ENCODE measurements at places on chromosomes 12 and 14.

DNA sequence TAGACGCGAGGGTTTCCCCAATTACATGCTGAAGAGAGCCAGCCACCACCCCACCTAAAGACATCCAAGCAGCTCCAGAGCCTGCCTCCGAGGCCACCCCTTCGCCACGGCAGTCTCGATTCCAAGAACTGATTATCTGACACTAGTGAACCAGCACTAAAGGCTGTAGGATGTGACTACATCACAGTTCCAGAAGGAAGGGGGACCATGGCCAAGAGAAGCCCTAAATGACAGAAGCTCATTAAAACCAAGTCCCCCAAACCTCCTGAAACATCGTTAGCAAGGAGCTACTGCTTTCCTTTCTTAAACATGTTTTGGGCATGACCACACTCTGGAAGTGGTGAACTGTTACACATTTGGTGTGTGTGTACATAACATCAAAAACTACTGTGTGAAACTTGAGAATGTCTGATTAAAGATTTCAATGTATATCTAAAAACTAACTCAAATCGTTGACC lies 88.2 kb downstream of the DUSP16 start:
- DNase-seq = no peak

DNA sequence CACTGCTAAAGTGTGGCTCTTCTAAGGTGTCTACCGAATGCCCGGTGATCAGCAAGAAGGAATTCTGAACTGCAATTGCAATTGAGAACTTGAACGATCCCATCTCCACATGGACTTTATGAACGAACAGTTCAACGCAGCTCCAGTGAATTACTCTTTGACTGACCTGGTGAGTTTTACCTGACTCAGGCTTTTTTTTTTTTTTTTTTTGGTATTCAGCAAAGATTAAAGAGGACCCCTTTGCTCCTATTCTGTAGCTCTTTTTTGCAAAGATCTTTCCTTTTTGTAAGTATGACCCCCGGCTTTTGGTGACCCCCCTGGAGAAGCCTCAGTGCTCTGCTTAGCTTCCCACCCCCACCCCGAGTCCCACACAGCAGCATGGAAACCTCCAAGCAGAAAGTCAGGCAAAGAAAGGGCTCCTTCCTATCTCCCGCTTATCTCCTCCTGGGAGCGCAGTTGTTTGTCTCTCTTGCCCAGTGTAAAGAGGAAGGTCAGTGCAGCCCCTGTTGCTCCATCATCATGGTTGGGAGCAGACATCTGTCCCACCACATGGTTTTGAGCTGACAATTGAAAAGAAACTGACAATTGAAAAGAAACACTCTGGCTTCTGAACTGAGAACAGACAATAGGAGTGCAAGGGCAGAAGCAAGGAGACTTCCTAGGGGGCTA lies 72.1 kb upstream of the DIO3 start:
- DNase-seq = no peak

GRCh38 chr14:22800346-22800745 lies 14.9 kb downstream of the SLC7A7 start:
- no peak for DNase-seq

- DNase-seq = no peak
Measured at GRCh38 chr12:46298261-46298660, 29.4 kb upstream of the SLC38A1 start.

DNA sequence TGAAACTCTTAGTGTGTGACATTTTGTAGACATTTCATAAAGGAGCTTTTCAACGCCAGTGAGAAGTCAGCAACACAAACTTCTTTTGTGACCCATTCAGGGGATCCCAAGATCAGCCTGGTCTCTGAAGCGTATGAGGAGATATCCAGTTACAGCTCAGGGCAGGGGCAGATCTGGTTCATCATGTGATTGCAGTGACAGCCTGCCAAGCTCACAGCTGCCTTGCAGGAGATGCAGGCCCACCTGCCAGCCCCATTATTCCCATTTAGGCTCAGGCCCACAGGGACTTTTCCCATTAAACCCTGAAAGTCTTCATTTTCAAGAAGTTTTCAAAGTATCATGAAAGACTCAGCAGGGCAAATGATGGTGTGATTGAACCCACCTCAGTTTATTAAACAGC lies 38.3 kb downstream of the SRGAP1 start:
- no peak for DNase-seq

DNA sequence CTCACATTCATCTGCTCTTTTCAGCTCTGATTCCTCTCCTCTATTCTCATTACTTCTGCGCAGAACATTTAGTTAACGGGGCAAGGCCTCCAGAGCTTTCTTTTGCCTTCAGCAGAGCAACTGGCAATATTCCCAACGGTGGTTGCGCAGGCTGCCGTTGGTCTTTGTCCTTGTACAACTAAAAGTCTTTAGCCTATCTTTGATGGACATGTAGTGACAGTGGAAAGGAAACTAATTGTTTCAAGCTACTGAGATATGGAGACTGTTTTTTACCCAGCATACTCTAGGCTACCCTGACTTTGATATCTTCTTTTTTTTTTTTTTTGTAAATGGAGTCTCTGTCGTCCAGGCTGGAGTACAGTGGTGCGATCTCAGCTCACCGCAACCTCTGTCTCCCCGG lies 12.6 kb downstream of the R3HDM2 start:
- DNase-seq = no peak

GRCh38 chr12:108614639-108615038 lies 16.8 kb upstream of the TMEM119 start:
- no peak for DNase-seq

DNA sequence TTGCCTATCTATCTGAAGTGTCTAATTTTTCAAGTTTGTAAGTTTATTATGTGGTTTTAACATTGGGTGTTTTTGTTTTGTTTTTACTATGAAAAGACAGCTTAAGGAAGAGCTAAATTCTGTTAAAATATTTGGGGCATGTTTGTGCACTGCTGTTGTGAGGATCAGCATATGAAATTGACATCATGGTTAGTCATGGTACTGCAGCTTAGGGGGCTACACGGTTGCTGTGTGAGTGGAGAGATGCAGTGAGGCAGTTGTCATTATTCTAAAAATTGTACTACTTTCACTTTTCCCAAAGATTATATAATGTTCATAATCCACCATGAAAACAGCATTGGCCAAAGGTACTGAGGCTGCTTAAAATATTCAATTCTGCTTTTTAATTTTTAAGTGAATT lies 49.0 kb downstream of the ZC3H14 start:
- DNase-seq = no peak

- no peak for DNase-seq
Measured at GRCh38 chr12:123498126-123498825, 35.2 kb downstream of the RILPL1 start.

DNA sequence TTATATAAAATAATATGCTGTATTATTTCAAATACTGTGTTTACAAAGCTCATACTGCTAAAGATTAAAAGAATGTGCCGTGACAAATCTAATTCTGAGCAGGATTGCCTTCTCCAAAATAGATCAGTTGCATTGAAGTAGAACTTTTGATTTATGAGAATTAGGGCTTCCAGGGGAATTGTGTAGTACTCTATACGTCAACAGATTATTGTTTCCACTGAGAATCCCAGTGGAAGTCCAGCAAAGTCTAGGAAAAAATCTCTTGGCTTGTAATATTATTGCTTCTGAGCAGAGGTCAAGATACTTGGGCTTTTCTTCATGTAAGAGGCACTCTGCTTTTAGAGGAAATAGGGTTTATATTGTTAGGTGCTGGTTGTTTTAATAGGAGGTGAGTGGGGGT lies 133.9 kb downstream of the TRHDE start:
- DNase-seq = no peak

DNA sequence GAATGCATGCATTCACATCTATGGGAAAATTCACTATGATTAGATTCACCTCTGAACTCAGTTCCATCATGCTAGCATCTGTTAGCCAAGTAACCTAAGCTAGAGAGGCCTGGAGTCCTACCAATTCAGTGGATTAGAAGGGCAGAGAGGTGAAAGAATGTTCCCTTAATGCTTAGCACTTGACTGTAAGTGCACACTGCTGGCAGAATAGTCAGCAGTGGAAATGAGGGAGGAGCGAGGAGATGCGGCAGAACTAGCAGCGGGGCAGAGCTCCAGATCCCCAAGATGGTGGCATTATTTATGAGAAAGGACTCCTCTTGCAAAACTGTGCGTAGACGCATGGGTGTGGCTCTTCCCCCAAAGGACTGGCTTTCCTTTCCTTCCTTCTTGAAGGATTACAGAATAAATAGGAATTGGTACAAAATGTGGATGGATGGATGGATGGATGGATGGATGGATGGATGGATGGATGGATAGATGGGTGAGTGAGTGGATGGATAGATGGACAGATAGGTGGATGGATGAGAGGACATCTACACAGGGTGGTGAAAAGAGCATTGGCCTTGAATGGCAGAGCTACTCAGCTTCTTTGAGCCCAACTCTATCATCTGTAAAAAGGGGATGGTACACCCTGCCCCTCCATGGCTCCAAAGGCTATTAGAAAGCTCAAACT lies 227.2 kb downstream of the CHST11 start:
- DNase-seq = no peak
